Tongue (tissue), 3 donors: ENCODE measurements at places on chromosomes 5 and 9. TPM values are rescaled to one million over a fixed set of nuclear protein-coding genes. Genes with fewer than 3 reads are reported as not detected.

- no peak for DNase-seq
Measured at GRCh38 chr5:125316391-125316790, 570.0 kb upstream of the ZNF608 start.

GRCh38 chr5:16679863-16680262 is 63.1 kb upstream of the RETREG1 start:
- no peak for DNase-seq

- no peak for DNase-seq
Measured at GRCh38 chr5:78077369-78078068, 217.0 kb downstream of the AP3B1 start.

GRCh38 chr9:83245979-83246659 is 183.2 kb upstream of the RASEF start:
- DNase-seq, result no peak

DNA sequence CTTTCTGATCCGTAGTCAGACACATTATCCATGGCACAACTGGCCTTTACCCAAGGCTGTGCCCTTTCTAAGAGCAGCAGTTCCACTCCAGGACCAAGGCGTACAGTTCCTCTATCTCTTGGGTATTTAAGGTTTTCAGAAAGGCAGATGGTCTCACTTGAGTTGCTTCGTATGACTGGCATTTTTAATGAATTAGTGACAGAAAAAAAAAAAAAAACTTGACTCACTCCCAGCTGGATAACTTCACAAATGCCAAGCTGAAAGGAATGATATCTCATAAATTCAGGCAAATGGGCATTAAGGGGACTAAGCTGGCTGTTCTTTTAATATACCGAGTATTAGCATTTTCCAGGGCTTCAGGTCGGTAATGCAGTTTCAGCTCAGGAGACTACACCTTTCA is 60.7 kb downstream of the SLC24A2 start:
- no peak for DNase-seq

DNA sequence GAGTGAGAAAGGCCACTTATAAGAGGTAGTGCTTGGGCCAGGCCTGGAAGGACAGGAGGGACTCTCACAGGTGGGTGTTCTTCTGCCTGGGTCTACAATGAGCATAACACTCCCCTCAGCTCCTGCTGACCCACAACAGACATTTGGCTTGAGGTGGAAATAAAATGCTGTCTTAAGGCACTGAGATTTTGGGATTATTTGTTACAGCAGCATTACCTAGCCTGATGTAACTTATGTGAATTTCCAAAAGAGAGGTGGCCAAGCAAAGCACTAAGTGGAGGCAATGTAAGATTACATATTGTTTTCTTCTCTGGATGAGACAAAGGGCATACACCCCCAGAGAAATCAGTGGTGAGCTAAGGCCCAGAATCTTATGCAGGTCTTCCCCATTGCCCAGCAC is 221.5 kb downstream of the PAX5 start:
- no peak for DNase-seq

GRCh38 chr5:62043289-62044280 is 262.4 kb upstream of the KIF2A start:
- peak; percentile 2 for DNase-seq

DNA sequence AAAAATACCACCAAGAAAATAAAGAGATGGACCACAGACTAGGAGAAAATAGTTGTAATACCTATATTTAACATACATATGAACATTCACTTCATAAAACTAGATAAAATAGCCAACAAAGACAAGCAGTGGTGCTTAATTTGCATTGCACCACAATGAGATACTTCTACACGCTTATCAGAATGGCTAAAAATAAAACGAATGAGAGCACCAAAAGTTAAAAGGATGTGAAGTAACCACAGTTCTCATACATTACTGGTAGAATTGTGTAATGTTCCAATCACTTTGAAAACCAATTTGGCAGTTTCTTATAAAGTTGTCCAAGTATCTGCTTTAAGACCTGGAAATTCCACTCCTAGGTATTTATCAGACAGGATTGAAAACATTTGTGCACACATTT is 198.9 kb upstream of the SGCD start:
- DNase-seq, result no peak

Gene CTNNAL1
- 51.2 TPM for total RNA-seq

- DNase-seq, result peak; percentile 47
Measured at GRCh38 chr9:127537792-127538191, 74.3 kb upstream of the STXBP1 start.

DNA sequence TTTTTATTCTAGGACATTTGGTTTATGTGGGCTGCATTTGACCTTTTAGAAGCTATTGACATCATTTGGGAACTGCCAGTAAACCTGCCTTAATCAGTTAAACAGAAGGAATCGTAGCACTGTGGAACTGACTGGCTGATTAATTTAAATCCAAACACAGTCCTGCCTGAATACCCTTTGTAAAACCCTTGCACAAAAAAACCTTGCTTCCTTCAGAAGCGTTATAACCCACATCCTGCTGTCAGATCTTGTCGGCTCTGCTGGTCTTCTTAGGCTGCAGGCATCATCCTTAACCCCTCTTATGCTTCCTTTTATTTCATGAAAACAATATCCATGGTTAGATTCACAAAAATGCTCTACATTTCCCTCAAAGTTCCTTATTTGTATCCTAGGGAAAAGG is 46.3 kb downstream of the PAM start:
- DNase-seq, result no peak

DNA sequence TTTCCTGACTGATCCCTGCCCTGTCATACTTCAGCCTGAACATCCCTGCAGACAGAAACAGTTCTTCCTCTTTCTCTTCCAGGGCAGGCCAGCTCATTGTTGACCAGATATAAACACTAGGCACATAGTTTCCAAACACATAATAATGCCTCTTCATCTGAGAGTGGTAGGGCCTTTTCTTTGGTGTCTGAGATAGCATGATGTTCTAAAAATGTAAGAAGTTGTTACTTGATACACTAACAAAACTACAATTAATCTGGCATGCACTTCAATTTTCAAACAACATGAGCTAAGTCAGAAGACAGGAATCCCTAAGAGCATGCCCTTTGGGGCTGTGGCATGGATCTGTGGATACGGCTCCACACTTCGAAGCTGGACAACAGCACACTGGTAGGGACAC is 246.6 kb downstream of the SPOCK1 start:
- DNase-seq, result no peak

Gene SRA1
- total RNA-seq, result 18.9 TPM

Gene REEP2
- 4.1 TPM for total RNA-seq

DNA sequence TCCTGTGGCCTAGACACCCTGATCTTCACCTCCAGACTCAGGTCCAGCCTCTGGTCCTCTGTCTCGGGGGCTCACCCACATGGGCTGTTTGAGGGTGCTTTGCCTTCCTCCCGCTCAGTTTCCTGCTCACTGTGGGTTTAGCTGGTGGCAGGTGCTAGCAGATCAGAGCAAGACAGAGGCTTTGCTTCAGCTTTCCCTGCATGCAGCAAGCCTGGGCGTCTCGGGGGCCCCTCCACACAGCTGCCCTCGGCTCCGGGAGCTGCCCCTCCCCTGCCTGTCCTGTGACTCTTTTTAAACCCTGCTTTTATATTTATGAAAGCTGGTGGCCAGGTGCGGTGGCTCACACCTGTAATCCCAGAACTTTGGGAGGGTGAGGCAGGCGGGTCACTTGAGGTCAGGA is 14.6 kb downstream of the MRPL36 start:
- no peak for DNase-seq

Gene PCDHA1
- total RNA-seq, result not detected

Gene RNF183
- total RNA-seq, result 0.21 TPM

DNA sequence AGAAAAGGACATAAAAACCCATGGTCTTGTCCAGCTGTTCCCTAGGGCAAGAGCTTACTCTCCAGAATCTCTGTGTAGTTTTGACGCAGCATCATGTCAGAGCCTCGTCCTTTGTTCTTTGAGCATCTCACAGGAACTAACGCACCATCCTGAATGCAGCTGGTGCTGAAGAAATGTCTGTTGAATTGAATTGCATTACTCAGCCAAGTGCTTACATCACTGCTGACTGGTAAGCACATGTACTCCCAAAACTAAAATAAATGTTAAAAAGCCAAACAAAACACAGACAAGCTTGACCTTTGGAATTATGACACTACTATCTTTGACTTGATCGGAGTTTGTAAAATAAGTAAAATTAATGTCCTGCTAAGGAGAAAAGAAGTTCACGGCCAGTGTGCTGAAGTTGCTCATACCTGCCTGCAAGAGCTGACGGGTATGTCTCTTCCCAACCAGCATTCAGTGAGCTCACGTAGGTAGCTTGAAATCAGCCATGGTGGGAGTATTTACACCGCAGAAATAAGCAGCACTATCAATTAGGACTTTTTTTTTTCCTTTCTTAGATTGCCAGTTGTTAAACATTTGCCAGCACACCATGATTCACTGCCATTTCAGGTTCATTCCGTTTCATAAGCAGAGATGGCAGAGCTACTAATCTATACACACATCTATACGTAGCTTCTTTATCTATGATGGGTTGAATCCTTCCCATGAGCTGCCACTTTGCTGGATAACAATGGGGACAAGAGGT is 310.6 kb upstream of the MSX2 start:
- peak; percentile 34 for DNase-seq

GRCh38 chr5:139051392-139051791 is 146.8 kb downstream of the SIL1 start:
- peak; percentile 21 for DNase-seq
